ENCODE measurements at places on chromosomes 2 and 18.

DNA sequence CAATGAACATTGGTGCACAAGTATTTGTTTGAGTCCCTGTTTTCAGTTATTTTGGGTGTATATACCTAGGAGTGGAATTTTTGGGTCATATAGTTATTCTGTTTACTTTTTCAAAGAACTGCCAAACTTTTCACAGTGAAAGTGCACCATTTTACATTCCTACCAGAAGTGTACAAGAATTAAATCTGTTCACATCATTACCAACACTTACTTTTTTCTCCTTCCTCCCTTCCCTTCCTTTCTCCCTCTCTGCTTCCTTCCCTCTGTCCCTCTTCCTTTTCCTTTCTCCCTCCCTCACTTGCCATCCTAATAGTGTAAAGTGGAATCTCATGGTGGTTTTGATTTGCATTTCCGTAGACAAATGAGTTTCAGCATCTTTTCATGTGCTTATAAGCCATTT, 11.9 kb downstream of the ADNP2 start:
- no peak for DNase-seq

DNA sequence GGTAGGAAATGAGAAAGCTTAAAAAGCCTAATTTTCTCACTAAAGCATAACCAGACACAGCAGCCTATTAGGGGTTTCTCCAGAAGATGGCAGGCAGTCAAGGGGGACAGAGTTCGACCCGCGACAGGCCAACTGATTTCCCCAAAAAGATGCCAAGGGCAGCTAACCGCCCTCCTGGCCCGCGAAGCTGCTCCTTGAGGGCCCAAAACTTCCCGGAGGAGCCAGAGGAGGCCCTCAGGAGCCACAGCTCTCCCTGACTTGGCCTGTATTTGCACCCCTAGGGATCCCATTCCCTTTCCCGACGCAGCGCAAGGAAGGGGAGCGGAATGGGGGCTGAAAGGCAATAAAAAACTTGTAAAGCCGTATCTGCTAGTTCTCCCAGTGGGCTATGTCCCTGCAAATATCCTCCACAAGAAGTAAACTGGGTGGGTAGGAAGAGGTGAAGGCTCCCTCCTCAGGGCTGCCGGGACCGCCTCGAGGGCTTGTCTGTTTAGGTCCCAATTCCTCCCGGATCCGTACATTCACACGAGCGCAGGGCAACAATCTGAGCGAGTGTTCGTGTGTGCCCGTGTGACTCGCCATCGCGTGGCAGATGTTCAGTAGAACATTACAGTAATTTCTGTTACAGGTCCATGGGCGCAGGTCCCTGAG, 756 bp upstream of the NAGK start:
- no peak for DNase-seq

GRCh38 chr2:113240915-113241911, 37.5 kb downstream of the PAX8 start:
- DNase-seq = peak; percentile 33

- no peak for DNase-seq
Observed at GRCh38 chr2:239908744-239909143, 116.4 kb downstream of the NDUFA10 start.

GRCh38 chr2:172415865-172416183, 11.6 kb upstream of the ITGA6 start:
- no peak for DNase-seq

DNA sequence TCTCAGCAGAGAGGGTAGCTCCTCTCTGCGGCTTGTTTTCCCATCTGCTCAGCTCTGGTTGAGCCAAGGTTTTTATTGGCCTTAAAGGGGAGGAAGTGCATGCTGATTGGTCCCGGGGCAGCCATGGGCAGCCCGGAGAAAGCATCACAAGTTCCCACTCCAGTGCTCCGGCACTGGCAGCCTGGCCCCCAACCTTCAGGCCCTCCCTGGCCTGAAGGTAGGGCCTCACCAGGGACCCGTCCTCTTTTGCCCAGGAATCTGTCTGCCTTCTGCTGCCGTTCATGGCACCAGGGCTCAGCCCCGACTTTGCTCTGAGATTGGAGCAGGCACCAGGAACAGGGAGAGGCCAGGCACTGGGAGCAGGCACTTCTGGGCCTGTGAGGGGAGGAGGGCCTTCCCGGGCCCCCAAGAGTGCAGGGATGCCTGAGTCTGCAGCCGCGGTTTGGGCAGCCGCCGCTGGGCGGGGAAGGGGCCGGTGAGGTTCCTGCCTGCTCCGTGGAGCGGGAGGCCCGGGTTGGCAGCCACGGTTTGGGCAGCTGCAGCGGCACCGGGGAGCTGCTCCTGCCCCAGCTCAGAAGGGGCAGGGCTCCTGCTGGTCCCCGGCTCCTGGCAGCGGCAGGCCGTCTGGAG, 17.5 kb upstream of the ILKAP start:
- no peak for DNase-seq

GRCh38 chr18:51290860-51291259, 93.4 kb upstream of the MEX3C start:
- DNase-seq = no peak

DNA sequence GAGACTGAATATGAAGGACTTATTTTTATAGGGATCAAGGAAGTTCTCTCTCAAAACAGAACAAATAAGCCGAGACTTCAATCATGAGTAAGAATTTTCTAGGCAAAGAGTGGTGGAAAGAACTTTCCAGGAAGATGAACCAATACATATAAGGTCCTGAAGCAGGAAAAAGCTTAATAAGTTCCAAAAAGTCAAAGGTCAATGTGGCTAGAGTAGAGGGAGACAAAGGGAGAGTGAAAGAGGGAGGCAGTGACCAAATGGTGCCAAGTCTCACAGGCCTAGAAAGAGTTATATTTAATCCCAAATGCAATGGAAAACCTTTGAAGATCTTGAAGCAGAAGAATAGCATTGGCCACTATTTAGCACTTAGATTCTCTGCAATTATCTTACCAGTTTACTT, 56.0 kb downstream of the PDE11A start:
- DNase-seq = no peak

DNA sequence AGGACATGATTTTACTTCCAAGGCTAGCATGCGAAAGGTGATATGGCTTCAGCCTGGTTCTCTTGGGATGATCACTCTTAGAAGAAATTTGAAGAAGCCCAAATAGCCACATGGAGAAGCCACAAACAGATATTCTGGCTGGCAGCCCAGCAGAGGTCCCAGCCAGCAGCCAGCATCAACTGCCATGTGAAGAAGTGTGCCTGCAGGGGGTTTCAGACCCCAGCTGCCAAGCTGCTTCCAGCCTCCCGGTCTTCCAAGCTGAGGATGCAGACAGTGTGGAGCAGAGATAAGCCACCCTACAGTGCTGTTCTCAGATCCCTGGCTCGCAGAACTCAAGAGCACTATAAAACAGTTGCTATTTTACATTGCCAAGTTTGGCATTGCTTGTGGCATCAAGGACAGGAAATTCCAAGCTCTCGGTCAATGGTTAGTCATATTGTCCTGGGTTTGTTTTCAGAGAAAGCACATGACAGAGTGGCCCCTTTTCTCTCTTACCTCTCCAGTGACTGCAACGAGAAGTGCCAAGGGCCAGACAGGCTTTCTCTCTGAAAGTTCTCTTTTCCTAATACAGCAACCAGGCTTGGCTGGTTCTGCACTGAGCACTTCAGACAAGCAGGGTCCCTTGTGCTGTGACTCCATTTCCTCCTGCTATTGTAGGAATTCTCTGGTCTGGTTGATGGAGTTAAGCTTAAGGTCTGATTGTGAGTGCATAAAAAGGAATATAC, 223.7 kb downstream of the ANKRD30B start:
- DNase-seq = no peak

Measured in activated CD4-positive, alpha-beta T cell treated with anti-CD3 and anti-CD28 coated beads, Interleukin-2, amount 50 U/mL, for 4 hours (primary cell).